CD4-positive, alpha-beta T cell treated with Interleukin-4 for 4 hours (primary cell): ENCODE measurements at places on chromosomes 4 and X.

- no peak for DNase-seq
These were observed 13.8 kb upstream of the ZNF674 start for GRCh38 chrX:46559062-46559461.

DNA sequence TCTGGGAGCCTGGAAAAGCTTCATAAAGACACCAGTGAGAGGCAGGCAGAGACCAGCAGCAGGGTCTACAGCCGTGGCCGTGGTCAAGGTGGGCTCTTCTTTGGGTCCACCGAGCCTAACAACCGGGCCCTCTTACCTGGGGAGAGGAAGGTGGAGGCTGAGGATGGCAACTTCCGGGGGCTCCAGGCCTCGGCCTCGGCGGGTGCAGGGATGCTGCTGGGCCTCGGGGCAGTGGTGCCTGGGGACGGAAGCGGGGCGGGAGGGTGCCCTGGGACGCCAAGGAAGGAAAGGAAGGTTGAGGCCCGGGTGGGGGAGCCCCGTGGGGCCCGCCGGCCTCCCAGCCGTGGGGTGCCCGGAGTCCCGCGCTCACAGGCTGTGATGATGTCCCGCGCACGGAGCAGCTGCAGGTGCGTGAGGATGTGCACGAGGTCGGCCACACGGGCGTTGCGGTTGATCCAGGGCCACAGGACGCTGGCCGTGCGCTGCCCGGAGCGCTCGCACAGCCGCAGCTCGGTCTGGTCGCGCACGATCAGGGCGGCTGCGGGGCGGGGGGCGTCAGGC lies 561 bp downstream of the IRAK1 start:
- no peak for DNase-seq

DNA sequence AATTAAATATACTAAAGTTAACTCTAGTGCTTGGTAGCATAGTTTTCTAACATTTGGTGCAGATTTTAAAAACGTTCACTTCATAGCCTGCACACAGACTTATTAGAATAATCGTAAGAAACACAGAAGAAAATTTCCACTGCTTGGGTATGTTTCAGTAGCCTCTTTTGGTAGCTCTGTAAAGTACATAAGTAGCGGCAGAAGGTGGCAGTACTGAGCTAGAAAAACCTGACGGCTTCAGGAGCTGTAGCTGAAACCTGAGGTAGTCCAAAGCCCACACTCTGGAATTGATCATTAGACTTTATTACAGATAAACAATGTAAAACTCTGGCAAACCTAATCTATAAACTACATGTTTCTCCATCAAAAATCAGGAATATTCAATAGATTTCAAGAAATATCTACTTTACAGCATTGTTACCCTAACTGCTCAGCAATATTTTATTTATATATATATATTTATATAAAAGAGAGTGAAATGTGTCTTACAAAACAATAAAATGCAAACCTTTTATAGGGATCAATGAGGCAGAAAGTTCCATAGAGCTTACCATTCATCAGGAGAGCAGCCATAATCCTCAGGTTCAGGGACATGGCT lies 88.2 kb downstream of the ATP8A1 start:
- DNase-seq: peak; percentile 71

DNA sequence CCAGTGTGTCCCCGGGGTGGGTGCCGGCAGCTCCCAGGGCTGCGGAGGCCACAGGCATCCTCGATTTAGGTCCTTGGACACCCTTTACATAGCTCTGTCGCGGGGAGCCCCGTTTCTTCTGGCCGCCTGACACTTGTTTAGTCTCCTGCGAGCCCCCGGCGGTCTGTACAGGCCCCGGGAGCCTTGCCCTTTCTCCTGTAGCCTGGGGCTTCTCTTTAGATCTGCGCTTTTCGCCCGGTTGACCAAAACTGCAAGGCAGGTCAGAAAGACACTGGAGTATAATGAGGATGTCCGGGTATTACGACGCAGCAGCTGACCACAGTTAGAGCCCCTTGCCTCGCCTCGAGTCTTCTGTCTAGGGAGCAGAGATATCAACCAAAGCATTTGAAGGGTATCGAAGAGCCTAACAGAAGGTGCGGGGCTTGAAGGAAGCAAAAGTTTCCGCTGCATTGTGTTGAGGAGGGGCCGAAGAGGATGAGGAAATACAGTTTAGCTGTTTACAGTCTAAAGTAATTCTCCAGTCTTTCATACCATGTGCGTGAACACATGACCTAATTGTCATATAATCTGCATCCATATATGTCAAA lies 479 bp downstream of the BRCC3 start:
- peak; percentile 0 for DNase-seq
